Renal pelvis (tissue), 12 donors: ENCODE measurements at places on chromosomes 4 and X.

DNA sequence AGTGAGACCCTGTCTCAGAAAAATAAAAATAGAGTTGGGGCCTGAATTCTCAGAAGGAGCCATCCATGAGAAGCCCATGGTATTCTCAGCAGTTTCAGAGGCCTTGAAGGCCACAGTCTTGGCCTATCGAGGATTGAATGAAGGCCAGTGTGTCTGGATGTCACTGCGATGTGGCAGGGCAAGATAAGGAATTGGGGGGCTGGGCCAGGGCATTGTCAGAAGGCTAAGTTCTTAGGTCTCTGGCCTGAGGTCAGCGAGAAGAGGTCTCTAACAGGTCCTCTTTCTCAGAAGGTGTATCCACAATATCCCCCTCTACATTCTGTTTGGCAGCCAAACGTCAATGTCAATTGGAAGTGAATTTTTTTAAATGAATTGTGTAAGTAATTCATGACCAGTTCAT, 5.7 kb downstream of the ZNF275 start:
- no peak for DNase-seq

GRCh38 chr4:158814207-158814606, 45.4 kb downstream of the FNIP2 start:
- no peak for DNase-seq

- DNase-seq = no peak
These were observed 3.7 kb upstream of the UBA1 start for GRCh38 chrX:47189906-47190305.

DNA sequence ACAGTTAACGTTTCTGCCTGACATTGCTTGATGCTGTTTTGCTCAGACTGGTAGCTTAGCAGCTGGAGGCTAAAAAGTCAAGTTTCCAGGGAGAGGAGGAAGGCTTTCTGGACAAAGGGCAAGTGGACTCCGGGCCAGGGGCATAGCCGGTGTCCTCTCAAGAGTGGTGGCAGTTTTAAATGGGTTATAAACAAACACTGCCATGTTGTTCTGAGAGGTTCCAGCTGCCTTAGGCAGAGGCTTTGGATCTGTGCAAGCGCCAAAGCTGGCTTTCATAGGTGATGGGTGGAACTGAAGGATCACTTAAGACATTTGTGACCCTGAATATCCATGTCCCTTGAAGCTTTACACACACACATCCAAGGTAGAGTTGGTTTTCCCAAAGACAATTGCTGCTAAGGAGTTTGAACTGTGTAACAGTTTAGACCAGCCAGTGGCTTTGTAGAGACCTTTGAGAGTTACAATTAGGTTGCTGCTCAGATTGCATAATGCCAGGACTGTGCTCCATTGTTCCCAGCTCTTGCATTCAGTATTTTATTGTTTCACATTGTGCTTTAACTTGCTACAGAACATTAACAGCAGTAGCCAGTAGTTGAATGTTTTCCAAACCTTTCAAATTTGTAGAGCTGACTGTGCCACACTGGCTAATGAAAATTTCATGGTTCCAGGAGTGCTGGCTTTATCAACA, 54.1 kb upstream of the AP1S2 start:
- DNase-seq = no peak

DNA sequence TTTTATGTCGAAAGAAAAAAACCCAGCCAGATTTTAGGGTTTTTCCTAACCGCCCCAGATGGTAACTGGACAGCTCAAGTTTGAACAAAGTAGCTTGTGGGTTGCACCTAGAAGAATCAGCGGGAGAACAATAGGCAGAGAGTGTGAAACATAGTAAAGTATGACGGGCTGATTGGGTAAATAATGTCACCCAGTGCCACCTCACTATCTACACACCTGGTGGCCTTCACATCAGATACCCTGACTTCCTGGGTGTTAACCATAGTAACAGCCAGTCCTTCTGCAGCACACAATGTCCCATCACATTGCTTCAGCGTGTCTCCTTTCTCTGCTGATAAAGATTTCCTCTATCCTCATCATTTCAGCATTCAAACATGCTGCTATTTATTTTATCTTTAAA, 159.1 kb upstream of the HS3ST1 start:
- DNase-seq = no peak

GRCh38 chr4:123365412-123365811, 31.2 kb upstream of the SPRY1 start:
- DNase-seq = no peak

- DNase-seq = peak; percentile 27
These were observed 291.5 kb upstream of the BOD1L1 start for GRCh38 chr4:13918991-13919441.

- DNase-seq = no peak
These were observed 56.5 kb downstream of the STAG2 start for GRCh38 chrX:124018023-124018422.

- no peak for DNase-seq
These were observed 78.3 kb downstream of the DCLK2 start for GRCh38 chr4:150156543-150156942.

DNA sequence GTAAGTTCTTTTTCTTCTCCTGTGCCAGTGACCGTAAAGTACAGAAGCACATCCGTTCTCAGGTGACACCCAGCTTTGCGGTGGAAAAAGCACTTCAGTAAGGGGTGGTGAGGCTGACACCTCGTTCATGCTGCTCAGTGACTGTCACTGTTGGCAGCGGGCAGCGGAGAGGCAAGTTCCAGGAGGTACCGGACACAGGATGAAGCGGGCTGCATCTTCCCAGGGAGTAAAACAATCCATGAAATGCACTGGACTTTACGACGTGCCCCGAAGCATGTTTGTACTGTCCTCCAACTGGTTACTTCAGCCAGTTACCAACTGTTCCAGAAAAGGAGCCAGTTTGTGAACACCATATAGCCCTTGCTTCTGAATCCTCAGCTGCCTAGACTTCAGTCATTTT, 110.7 kb downstream of the ZNF827 start:
- no peak for DNase-seq

- no peak for DNase-seq
These were observed 170.3 kb downstream of the COX18 start for GRCh38 chr4:72899214-72899613.

DNA sequence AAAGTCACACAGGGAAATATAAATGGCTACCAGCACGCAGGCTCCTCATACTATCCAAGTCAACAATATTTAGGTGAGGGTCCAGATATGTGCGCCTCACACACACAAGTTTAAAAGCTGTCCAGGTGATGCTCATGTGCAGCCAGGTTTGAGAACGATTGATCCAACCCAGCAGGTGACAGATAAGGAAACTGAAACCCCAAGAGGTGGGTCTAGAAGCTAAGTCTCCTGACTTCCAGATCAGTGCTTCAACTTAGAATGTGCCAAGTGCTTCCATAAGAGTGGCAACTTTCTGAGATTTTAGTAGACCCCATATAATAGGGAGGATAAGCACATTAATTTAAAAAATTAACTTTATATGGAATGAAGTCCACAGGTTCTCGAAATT, 54.4 kb upstream of the NAP1L5 start:
- DNase-seq = no peak

- no peak for DNase-seq
These were observed 251.3 kb upstream of the CENPE start for GRCh38 chr4:103449296-103450023.

DNA sequence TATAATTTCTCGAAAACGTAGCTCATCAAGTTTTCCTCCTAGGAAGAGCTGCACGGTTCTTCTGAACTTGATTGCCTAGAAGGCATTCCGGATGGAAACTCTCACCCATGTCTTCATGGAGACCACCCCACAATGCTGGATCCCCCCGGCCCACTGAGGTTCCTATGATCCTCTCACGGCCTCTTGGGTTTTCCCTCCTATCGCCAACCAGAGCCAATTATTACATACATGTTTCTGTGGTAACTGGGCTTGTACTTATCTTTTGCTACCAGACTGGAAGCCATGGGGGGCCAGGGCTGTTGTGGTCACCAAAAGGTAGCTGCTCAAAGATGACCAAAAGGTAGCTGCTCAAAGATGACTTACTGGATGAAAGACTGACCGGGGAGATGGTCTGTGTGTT, 131.5 kb downstream of the AFAP1 start:
- no peak for DNase-seq

GRCh38 chr4:102172341-102172740, 172.9 kb downstream of the SLC39A8 start:
- DNase-seq = no peak

DNA sequence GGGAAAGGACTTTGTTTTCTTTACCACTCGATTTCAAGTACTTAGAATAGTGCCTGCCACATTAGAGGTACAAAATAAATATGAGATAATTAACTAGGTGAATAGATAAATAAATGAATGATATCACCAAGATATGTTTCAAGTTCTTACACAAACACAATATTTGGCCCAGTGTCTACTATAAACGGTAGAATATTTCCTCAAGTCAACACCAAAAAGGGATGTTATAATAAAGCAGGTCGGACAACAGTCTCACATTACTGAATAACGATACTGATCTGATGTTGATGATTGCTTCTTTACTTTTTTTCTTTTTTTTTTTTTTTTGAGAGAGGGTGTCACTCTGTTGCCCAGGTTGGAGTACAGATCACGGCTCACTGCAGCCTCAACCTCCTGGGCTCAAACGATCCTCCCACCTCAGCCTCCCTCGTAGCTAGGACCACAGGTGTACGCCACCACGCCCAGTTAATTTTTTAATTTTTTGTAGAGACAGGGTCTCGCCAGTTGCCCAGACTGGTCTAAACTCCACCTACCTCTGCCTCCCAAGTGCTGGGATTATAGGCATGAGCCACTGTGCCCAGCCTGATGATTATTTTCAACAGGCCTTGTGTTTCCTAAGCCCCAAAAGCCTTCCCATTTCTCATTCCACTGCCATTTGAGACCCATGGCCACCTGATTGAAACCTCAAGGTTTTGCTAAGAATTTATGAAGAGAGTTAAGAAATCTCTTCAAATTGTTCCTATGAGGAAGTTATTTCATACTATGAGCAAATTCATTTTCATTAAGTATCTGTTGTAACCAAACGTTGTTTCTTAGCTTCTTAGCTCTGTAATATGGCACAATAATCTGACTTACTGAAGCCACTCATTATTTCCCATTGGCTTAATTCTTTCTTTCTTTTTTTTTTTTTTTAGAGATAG, 2.3 kb downstream of the MANBA start:
- no peak for DNase-seq

DNA sequence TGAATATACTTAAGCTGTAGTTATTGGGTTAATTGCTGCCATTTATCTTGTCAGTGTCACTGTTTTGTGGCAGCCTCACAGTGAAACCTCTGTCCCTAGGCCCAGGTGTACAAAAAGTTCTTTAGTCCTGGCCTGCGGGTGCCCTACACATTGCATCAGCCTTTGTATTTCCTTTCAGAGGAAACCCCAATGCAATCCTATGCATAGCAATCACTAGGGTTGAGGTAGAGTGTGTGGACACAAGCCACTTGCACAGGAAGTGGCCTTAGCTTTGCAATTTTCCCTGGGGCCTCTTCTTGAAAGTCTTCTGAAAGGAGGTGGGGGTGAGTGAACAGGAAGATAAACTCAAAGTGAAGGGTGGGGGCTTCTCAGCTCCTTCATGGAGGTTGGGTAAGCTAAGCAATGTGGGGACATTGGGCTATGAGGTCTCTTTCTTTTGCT, 27.8 kb downstream of the VSIG4 start:
- no peak for DNase-seq

GRCh38 chrX:1485033-1485432, 32.3 kb upstream of the ASMTL start:
- DNase-seq = no peak

DNA sequence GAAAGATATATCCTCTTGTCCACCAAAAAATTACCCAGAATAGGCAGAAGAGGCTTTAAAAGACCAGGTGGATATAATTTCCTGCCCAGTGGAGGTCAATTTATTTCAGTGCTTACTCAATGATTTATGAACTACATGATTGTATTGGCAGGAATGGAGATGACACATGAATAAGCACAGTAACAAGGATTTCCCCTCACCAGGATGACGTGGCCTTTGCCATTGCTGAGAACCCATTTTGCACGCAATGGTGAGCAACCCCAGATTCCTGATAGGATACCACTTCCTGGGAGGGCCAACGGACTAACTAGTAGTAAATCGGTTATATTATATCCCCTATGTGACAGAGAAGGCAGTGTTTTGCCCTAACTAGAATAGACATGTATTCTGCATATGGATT, 11.6 kb upstream of the TTC29 start:
- no peak for DNase-seq

- no peak for DNase-seq
These were observed 68.3 kb downstream of the CRMP1 start for GRCh38 chr4:5824635-5825034.

DNA sequence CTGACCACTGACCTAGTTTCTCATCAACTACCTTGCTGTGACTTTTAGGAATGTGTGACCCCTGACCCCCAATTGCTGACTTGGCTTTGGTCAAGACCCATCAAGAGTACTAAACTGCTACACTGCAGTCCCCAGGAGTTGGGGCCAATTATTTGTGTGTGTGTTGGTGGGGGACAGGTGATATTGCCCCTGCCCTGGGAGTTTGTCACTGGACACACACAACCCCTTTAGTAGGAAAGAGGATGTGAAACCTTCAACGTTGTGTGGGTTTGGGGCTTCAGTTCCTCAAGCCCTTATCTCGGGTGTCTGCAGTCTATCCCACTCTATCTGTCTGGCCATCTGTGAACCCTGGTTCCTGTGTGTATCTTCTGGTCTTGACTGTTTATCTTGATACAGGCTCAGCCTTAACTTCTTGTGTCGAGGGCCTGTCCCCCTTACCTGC, 6.5 kb downstream of the SASH3 start:
- no peak for DNase-seq

- no peak for DNase-seq
These were observed 284.9 kb downstream of the TEX13A start for GRCh38 chrX:104935581-104935980.

- DNase-seq = no peak
These were observed 10.0 kb upstream of the LNX1 start for GRCh38 chr4:53601251-53601764.
